Mesenteric fat pad (tissue), 1 donor: ENCODE measurements at places on chromosomes 16 and 17. TPM values are rescaled to one million over a fixed set of nuclear protein-coding genes. Genes with fewer than 3 reads are reported as not detected.

GRCh38 chr17:19431691-19432090, 20.7 kb downstream of the RNF112 start:
- no peak for DNase-seq

GRCh38 chr17:42428141-42428944, 5.3 kb upstream of the CAVIN1 start:
- DNase-seq: no peak

DNA sequence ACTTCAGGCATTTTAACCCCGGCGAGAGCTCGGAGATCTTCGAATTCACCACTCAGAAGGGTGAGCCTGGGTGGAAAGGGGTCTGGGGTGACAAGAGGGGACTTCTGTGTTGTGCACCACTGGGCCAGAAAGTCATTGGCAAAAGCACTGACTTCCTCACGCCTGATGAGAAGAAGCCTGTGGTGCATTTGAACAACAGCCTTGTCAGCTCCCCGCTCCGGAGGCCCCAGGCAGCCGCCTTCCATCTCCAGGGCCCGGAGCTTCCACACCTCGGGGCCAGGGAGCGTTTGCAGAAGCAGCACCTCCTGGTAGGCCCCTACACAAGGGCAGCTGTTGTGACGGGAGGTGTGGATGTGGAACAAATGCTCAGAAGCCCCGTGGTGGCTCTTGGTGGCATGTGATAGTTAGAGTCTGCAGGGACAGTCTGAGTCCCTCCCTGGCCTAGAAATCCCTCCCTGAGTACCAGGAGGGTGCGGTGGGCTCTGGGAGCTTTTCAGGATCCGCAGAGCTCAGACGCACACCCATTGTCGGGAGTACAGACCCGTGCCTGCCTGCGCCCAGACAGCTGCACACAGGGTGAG, 9.7 kb downstream of the CACNG1 start:
- DNase-seq: peak; percentile 81

- DNase-seq: no peak
Observed at GRCh38 chr17:32519228-32520103, 32.7 kb downstream of the CDK5R1 start.

DNA sequence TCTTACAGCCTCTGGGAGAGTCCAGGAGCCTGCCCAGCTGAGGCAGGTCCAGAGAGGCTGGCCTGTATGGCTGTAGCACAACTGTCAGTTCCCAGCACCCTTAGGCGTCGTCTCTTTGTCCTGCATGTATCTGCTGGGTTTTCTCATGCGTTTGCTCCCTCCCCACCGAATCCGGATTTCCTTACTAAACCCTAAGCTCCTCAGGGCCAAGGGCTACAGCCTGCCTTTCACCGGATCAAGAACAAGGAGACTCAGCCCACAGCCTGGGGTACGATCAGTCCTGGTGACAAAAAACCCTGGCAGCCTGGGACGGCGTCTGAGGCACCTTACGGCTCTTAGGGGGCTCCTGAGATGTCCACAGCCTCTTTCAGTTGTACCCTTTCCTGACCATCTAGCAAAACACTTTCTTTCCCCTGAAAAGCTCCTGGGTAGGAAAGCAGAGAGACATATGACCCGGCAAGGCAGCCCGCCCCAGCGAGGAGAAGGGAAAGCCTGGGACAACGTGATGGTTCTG, 12.2 kb downstream of the HIC1 start:
- no peak for DNase-seq

GRCh38 chr17:17435323-17435722, 41.5 kb upstream of the MED9 start:
- no peak for DNase-seq

Gene KRTAP4-4
- not detected for total RNA-seq

Gene ITGAX
- total RNA-seq: 36.4 TPM

DNA sequence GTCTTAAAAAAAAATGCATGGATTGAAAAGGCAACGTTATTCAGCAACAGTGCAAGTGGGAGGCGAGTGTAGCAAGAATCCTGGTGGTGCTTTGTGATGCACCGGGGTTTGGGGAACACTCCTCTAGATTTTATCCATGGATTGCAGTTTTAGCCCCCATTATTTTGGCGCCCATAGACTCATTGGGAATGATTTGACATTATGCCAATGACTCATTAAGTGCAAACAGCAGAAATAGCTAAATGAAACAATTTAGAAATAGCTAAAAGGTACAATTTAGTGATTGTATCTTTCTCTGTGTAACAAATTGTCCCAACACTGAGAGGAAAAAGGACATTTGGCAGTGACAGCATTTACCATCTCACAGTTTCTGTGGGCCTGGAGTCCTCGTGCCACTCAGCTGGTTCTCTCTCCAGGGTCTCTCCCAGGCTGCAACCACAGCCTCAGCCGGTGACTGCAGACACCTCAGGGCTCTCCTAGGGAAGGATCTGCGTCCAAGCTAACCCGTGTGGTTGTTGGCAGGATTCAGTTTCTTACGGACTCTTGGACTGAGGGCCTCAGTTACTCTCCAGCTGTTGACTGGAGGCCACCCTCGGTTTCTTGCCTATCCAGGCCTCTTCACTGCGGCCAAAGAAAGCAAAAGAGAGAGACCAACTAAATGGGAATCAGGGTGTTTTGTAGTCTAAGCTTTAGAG, 398.7 kb downstream of the SNX29 start:
- no peak for DNase-seq

DNA sequence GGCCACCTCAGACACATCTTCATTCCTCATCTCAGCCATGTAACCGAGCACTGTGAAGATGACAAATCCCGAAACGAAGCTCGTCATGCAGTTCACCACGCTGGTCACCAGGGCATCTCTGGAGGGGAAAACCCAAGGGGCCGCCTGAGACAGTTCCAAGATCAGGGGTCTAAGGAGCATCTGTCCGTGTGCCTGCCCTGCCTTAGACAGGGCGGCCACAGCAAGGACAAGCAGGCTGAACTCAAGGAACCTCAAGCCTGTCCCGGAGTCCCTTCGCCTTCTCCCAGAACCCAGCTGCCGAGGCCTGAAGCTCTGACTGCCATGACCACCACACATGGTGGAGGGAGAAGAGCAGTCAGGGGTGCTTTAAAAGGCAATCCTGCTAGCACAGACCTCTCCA, 22.7 kb downstream of the SLC6A4 start:
- DNase-seq: peak; percentile 65

GRCh38 chr17:8667421-8667820, 36.9 kb upstream of the MYH10 start:
- no peak for DNase-seq

DNA sequence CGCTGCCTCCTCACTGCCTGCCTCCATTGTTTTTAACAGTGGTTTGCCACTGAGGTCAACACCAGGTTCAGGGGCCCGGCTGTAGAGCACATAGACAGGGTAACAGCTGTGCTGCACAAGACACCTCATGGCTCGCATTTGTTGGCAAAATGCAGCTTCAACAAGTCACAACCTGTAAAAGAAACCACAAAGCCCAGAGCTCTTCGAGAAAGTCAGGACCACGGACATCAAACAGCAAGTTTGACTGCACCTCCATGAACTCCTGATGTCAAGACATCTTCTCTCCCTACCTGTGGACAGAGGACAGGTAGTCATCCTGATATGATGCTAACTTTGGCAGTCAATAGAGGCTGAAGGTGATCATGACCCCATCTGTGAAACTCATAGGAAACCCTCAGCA, 142.4 kb upstream of the SOX9 start:
- DNase-seq: no peak

DNA sequence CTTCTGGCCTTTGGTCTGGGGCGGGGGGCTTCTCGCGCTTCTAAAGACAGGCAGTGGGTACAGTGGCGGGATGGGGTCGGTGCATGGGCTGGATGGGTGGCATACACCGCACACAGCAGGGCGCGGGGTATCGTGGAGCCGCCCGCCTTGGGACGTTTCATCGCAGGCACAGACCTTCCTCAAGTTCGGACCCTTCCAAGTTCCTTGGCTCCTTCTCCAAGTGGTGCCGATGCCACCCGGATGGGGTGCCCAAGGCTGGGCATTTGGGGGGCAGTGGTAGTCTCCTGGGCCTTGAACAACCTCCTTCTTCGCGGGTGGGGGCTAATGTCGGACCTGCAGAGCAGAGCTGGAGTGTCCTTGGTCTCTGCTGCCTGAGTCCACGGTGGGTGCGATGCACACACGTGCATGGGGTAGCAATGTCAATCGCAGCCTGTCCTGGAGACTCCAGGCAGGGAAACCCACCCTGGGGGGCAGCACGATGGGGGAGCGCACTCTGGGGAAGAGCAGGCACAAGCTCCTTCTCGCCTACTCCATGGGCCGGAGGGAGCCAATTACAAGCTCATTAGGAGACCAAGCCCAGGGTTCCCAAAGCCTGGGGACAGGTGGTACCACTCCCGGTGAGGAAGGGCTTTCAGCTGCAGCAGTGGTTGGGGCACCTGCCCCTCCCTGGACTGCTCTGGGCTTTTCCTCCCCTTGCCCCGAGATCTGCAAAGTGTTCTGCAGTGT, 686 bp upstream of the MTSS2 start:
- no peak for DNase-seq

GRCh38 chr17:14330492-14330962, 29.6 kb downstream of the HS3ST3B1 start:
- no peak for DNase-seq

Gene MYH2
- total RNA-seq: not detected

DNA sequence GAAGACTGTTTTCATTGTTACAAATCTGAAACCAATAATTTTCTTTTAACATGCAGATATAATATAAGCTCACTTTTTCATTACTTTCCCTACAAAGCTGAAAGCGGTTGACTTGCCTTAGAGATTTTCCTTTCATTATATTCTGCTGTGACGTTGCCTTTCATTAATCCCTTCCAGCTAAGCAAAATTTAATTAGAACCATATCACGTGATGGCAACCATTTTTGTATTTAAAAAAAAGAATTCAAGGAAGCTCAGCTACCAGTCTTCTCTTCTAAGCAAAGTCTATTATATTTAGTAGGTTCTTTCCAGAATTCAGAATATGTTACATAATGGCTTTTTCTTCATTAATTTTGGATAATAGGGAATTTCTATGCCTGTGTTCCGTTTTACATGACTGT, 186.5 kb downstream of the PRKCA start:
- no peak for DNase-seq

DNA sequence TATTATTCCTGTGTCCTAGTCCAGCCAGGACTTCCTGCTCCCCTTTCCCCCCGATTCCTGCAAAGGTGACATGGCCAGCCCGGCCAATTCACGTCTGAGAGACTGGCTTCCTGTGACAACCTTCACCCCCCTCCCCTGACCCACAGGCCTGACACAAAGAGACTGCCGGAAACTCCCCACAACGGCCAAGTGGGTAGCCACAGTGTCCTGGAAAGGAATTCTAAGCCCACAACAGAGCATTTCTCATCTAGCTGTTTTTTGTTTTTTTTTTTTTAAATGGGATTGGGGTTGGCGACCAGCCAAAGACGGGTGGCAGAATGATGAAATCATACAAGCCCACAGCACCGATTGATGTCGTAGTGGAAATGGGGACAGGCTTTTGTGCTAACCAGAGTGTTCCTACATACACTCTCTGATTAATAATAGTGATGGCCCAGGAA, 2.8 kb upstream of the XAF1 start:
- DNase-seq: no peak

GRCh38 chr16:47043970-47044684, 70.7 kb upstream of the DNAJA2 start:
- DNase-seq: no peak

- DNase-seq: peak; percentile 57
Observed at GRCh38 chr16:57617604-57618111, 10.8 kb upstream of the ADGRG1 start.

GRCh38 chr16:81765969-81766368, 13.1 kb upstream of the PLCG2 start:
- no peak for DNase-seq
